ENCODE measurements at places on chromosomes 2 and 18.

GRCh38 chr2:162934191-162934590, 95.6 kb upstream of the KCNH7 start:
- no peak for DNase-seq

DNA sequence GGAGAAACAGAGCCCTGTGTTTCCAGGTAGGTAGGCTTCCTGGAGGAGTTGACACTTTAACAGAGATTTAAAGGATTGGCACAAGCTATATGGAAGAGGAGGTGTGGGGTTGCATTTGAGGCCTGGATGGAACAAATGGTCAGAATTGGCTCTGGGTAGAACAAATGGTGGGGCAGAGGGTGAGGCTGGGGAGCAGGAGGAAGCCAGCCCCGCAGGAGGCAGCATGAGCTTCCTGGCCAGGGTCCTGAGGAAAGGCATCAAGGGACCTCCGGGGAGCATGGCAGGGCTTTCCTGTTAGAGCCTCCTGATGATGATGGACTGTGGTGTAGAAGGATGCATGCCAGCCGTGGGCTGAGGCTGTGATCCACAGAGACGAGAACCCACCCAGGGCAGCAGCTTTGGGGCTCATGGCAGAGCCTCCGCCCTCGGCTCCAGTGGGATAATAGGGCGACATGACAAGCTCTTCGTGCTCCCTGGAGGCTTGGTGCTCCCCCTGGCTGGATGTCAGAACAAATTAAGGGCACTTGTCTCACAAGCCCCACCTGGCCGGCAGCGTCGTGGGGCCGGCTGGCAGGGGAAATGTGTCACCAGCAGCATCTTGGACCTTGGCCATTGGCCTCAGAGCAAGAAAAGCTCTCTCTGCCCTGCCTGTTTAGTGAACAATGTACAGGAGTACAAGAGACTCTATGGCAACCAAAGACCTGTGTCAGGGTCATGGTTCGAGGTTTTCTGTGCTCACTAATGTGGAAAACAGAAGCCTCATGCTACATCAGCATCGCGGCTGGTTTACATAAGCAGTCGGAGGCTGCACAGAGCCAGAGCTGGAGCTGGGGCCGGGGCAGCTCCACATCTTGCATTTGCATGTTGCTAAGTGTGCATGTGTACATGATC, 153.5 kb downstream of the MYCN start:
- DNase-seq = no peak

DNA sequence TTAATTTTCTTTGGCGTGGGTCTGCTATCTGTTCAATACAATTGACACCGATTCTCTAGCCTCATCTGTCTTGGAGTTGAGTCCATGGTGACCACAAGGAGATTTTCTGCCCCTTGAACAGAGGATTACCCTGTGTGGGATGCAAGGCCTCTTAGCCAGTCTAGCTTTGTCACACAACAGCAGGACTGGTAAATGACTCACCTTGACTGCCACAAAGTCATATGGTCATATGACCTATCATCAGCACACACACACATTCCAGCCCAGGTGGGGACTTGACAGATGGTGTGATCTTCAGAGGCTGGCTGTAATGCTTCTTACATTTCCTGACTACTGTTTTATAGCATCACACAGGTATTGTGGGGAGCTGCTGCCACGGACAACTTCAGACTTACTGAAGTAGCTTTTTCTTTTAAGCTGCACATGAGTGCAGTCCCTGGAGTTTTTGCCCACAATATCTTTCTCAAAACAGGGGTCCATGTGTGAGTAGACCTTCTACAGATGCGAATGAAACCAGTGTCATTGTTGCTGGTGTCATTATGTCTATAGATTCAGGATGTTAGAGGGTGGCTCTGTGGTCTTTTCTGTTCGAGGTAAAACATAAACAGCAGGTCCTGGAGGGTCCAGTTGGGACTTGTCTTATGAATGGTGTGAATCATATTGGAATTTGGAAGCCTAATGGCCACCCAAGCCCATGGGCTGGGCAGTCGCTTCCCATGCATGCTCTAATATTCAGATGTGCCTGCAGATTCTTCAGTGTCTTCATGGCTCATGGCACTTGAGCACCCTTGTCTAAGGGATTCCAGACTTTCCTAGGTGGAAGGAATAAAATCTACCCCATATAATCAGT, 18.6 kb upstream of the ACOXL start:
- no peak for DNase-seq

- peak; percentile 78 for DNase-seq
Measured at GRCh38 chr2:160407393-160408172, 86.0 kb downstream of the RBMS1 start.

- DNase-seq = no peak
Measured at GRCh38 chr2:82837588-82838304, 1621.3 kb downstream of the SUCLG1 start.

GRCh38 chr2:238688193-238689153, 159.4 kb upstream of the TWIST2 start:
- peak; percentile 36 for DNase-seq

- no peak for DNase-seq
Measured at GRCh38 chr2:18934886-18935285, 345.5 kb upstream of the NT5C1B start.

DNA sequence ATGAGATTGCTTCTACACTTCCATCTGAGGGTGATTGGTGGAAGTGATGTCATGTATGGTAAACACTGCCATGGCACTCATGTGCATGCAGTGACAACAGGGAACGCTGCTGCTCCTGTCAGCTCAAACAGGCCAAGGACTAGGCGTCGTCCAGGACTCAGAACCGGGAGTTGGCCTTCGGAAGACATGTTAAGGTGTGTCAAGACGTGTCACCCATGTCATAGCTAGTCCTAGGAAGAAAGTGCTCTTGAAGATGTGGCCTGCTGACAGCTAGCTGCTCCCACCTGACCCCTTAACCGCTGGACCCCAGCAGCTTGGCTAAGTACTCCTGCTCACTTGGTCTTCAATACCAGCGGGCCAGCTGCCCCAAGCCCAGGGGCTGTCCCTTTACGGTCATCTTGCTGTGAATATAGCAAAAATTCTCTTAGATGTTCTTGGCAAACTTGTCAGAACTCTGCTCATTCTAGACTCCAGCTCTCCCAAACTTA, 6.3 kb upstream of the NOSTRIN start:
- DNase-seq = peak; percentile 38

DNA sequence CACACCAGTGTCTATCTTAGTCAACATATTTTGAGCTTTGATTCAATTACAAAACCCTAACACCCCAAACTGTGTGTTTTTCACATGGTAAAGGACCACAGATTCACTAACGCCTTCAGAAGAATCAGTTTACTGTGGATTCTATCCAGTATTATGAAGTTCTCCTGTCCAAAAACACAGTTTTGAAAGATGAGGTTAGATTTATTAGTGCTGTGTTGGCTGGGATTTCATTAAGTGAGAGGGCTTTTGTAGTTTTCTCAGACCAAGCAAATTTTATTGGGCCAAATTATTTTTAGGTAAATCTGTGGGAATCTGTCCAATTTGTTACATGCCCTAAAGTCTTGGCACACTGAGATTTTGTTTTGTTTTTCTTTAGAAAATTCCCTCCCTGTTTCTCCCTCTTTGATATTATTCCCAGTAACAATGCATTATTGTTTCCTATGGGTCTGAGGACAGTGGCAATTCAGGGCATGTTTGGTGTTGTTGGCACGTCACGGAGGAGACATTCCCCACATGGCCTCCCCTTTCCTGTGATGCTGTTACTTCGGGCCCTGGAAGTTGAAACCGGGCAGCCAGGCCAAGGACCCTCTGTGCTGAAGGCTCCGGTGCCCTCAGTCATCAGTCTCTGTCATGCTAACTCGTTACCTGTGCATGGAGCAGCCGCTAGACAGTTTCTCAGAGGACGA, 87.5 kb upstream of the ALKAL2 start:
- no peak for DNase-seq

DNA sequence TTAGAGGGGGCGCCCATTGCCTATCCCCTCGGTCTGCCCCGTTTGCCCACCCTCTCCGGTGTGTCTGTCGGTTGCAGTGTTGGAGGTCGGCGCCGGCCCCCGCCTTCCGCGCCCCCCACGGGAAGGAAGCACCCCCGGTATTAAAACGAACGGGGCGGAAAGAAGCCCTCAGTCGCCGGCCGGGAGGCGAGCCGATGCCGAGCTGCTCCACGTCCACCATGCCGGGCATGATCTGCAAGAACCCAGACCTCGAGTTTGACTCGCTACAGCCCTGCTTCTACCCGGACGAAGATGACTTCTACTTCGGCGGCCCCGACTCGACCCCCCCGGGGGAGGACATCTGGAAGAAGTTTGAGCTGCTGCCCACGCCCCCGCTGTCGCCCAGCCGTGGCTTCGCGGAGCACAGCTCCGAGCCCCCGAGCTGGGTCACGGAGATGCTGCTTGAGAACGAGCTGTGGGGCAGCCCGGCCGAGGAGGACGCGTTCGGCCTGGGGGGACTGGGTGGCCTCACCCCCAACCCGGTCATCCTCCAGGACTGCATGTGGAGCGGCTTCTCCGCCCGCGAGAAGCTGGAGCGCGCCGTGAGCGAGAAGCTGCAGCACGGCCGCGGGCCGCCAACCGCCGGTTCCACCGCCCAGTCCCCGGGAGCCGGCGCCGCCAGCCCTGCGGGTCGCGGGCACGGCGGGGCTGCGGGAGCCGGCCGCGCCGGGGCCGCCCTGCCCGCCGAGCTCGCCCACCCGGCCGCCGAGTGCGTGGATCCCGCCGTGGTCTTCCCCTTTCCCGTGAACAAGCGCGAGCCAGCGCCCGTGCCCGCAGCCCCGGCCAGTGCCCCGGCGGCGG, 1.7 kb downstream of the MYCN start:
- DNase-seq = peak; percentile 79

- DNase-seq = no peak
Measured at GRCh38 chr2:104375206-104375605, 478.7 kb upstream of the POU3F3 start.

DNA sequence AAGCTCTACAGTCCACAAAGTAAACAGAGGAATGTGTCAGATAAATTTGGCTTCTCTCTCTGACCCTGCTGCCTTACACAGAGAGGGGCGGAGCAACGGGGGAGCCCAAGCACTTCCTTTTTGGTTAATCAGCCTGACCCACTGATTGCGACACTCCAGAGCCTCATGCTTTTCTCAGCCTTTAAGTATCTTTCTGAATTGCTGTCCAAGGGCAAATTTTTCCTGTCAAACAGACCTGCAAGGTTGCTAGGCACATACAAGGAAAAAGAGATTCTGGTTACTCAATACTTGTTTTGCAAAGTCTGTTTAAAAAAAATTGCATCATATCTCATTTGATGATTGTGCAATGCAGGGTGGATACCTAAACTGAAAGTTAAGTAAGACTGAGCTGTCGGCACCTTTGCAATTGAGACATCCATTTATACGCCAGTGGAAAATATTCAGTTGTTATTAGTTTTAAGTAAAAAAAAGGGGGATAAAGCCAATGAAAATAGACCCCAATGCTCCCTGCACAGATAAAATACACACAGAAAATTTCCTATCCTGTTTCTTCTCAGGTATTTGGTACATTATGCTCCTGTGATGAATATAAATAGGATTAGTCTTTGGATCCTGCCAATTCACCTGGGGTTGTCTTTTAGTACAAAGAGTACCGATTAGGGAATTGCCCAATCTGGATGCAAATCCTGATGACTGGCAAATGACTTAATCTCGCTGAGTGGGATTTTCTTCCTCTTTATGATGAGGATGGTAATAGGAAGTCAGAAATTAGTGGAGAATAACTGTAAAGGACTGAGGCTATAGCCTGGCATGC, 260.2 kb upstream of the TRIB2 start:
- DNase-seq = peak; percentile 91

- DNase-seq = no peak
Measured at GRCh38 chr2:160657196-160657595, 163.6 kb upstream of the RBMS1 start.

DNA sequence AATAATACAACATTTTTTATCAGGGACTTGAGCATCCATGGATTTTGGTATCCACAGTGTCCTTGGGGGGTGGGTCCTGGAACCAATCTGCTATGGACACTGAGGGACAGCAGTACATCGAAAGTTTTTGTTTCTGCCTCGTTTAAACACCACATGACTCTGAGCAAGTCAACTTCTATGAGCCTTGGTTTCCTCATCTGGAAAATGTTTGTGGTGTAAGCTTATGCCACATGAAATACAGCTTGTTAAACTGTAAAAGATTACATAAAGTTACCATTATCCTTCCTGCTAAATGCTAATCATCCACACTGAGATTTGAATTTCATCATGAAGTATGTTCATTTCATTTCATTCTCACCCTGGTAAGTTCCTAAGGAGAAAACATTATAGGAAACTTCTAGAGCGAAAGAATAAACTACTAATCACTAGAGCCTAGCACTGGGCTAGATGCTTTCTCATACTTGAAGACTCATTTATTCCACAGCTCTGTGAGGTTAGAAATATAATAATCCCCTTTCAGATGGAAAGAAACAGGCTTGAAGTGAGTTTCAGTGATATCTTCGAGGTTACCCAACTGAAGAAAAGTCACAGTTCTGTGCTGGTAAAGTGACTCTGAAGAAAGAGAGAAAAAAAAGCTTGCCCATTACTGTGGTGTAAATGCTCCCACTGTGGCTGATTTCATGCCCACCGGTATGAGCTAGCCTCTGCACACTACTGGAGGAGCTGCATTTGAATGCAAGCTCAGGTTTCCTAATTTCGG, 29.2 kb downstream of the MCFD2 start:
- DNase-seq = no peak

DNA sequence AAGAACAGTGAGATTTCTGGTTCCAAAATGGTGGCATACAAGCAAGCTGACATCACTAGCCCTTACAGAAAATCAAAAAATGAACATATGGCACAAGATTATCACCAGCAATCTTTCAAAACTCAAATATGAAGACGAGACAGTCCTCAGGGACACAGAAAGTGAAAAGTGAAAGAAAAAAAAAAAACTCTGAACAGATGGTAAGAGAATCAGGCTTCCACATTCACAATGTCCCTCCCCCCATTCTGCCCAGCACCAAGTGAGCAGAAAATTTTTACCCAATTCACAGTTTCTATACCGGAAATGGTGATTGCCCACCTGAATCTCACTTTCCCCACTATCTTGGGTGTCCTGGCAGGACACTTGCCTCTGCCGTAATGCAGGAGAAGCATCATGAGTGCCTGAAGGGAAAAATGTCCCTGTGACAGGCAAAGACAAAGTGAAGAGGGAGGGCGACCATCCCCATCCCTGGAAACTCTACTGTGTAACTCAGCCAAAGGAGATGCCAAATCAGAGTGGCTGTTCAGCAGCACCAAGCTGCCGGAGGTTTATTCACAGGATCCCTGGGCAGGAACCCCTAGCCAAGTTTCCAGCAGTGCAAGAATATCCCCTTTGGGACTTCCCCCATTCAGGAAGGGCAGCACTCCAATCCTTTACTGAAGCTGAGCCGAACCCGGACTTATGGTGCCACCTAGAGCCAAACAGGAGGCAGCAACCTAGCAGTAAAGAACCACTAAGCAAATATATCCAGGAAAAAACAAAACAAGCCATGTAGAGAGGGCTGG, 312.2 kb downstream of the LRATD1 start:
- DNase-seq = no peak

DNA sequence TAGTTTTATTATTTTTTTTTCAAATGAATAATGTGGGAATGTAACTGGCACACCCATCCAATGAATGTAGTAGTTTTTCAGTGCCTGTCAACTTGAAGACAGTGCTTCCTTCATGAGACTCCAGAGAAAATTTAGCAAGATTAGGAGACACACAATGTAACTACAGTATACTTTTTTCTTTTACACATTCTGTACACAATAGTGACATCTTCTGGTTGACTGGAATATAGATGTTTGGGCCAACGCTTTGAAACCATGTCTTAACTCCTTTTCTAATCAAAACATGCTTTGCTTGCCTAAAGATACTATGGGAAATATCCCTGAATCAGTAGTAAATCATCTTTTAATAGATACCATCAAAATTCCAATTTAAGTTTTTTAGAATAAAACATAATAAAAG, 229.5 kb upstream of the ZC3H15 start:
- DNase-seq = peak; percentile 38

- DNase-seq = no peak
Measured at GRCh38 chr18:23837591-23837990, 148.3 kb downstream of the LAMA3 start.

GRCh38 chr2:164642268-164642667, 21.0 kb upstream of the GRB14 start:
- no peak for DNase-seq

Measured in muscle of back (tissue), 13 donors.